Heart left ventricle (tissue), 16 donors: ENCODE measurements at places on chromosomes 11 and 22. TPM values are rescaled to one million over a fixed set of nuclear protein-coding genes. Genes with fewer than 3 reads are reported as not detected.
A peak's percentile ranks its signal among the peaks of the same experiment; 100 is the strongest.

GRCh38 chr11:9028581-9028980 lies 24.8 kb upstream of the NRIP3 start:
- DNase-seq: no peak

DNA sequence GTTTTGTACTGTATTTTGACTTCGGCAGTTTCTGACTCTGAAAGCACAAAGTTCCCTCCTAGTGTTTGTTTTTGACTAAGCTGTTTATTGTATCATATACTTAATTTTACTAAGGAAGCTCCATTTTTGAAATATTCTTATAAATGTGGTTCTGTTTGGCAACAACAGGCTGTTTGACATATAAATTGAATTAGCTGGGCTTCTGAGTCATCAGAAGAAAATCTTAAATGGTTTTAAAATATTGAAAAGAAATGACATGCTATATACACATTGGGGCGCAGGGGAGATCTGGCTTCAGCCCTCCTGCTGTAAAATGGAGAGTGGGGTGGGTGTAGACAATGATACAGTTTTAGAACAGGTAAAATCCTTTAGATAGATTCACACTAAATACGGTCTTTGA lies 38.6 kb downstream of the SHISA8 start:
- DNase-seq: no peak

GRCh38 chr11:120239713-120240640 lies at the start of gene POU2F3:
TSS of gene POU2F3 (plus strand) at chr11:120240140. CDS start at chr11:120240344, 204 bp downstream.
- no peak for DNase-seq

- no peak for DNase-seq
Observed at GRCh38 chr22:40322021-40322420, 24.3 kb upstream of the ADSL start.

DNA sequence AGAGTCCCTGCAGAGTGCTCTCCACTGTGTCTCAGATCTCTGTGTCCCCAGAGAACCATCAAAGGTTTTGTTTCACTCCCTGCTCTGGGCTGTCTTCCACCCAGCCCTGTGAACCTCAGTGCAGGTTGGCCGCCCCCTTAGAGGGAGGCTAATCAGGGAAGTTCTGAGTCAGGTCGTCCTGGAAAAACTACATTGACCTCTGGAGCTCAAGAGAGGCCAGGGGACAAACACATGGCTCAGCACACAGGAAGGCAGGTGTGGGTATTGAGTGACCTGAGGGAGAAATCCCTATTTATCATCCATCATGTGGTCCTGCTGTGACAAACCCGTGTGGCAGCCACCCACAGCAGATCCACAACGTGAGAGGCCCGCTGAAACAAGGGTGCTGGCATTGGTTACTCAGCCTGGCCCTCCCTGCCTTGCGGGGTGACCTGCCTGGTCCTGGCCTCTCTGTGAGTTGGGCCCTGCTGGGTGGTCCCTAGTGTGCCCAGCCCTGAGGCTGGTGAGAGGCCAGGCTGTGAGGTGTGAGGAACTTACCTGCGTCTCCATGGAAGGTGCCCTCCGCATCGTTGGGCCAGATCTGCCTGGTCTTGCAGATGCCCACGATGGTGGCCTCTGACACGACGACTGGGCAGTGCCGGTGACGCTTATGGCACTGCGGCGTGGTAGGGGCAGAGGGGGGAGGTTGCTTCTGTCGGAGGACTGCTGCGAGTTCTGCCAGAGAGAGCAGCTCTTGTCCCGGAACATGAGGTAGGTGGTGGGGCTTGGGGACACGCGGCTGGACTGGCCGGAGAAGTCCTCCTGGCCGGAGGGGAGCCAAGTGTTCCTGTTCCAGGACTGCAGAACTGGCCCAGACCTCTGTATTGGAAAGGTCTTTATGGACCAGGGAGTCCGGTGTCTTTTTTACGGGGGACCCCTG lies 669 bp upstream of the BCR start:
- DNase-seq: peak; percentile 59

DNA sequence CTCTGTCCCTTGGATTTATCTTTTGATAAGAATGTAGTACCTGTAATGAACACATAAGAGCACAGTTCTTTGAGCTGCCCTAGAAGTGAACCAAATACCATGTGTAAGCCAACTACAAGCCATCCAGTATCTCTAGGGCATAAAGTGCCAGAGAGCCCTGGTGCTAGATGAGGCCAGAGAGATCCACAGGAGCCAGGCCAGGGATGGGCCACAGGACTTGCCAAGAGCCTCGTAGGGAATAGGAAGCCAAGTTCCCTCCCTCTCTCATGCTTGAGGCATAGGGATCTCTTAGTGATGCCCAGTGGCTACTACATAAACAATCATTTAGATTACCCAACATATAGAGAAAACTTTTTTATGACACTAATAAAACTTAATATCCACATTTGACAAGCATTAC lies 64.8 kb upstream of the FAR1 start:
- no peak for DNase-seq

- DNase-seq: no peak
Observed at GRCh38 chr11:17224727-17225126, 16.9 kb upstream of the PIK3C2A start.

- no peak for DNase-seq
Observed at GRCh38 chr11:83895516-83895915, 609.3 kb upstream of the CCDC90B start.

- DNase-seq: no peak
Observed at GRCh38 chr22:46773076-46773475, 10.6 kb downstream of the TBC1D22A start.

- DNase-seq: no peak
Observed at GRCh38 chr11:122214567-122214966, 98.6 kb upstream of the BLID start.

DNA sequence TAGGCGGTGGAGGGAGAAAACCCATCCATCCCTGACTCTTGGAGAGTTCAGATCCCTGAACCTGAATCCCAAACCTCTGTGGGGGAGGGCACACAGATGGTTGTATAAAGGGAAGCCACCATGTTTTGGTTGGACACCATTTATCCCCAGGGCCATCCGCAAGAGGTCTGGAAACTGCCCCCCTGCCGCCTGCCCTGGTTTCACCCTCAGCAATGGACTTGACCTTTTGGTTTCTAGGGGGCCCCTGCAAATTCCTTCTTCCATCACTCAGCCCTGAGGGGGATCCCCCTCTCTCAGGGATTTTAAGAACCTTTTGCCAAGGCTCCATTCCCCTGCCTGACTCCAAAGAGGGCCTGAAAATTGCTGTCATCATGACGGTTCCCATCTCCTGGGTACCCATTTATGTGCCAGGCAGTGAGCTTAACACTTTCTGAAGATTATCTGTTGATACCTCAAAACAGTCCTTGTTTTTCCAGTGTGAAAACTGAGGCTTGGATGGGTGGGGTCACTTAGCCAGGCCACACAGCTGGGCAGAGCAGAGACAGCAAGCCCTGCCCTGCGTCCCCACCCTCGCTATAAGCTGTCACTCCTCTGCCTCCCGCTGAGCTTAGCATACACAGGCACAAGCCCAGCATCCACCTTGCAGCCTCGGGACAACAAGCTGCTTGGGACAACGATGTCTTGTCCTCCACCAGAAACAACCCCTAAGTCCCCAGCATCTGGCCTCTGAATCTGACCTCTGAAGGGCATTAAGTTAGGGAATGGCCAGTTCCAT lies 33.2 kb upstream of the CRYBB3 start:
- no peak for DNase-seq

Gene POLR3H
- 18.3 TPM for total RNA-seq

Gene SCARF2
- 10.1 TPM for total RNA-seq

Gene PDGFD
- 18.9 TPM for total RNA-seq

DNA sequence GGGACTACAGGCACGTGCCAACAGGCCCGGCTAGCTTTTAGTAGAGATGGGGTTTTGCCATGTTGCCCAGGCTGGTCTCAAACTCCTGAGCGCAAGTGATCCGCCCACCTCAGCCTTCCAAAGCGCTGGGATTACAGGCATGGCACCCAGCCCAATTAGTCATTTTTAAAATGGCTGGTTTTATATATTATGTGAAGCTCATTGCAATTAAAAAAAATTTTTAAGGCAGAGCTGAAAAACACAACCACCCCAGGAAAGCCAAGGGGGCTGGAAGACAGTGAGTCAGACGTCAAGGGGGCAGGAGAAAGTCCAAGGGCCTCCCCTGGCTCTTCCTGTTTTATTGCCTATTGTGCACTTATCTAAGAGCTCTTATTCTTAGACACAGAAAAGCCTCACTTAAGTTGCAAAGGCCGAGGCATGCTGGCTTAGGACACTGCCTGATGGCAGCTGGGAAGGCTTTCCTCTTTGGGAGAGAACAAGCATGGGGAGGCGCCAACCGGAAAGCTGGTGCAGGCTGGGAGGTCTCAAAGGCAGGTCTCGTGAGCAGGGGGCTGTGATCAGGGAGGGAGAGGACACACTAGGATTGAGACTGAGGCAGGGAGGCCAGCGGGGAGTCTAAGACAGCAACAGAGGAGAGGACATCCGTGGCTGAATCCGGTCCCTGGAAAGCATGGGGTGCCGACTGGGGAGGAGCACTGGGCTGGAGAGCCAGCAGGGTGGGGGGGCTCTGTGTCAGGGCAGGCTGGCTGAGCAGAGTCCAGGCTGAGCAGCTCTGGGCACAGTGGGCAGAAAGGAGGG lies 11.1 kb upstream of the OSM start:
- no peak for DNase-seq

- DNase-seq: no peak
Observed at GRCh38 chr11:45766469-45766868, 38.5 kb upstream of the SLC35C1 start.

DNA sequence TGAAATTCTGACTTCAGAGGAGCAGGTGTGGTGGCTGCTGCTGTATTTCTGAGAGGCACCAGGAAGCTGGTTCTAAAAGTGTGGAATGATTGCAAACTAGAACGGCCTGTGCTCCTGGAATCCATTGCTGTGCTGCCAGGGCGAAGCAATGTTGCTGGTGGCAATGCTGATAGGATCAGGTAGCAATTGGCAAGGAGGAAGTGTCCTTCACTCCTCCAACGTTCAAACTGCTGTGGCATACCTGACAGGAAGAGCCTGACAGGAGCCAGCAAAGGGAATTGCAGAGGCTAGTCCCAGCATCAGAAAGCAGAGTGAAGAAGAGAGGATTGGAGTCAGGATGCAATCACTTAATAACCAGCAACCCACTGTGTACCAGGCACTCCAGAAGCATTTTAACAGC lies 118.2 kb downstream of the FAR1 start:
- no peak for DNase-seq

GRCh38 chr11:122850076-122850631 lies 11.9 kb downstream of the CRTAM start:
- no peak for DNase-seq

Gene CTSW
- total RNA-seq: 0.91 TPM

DNA sequence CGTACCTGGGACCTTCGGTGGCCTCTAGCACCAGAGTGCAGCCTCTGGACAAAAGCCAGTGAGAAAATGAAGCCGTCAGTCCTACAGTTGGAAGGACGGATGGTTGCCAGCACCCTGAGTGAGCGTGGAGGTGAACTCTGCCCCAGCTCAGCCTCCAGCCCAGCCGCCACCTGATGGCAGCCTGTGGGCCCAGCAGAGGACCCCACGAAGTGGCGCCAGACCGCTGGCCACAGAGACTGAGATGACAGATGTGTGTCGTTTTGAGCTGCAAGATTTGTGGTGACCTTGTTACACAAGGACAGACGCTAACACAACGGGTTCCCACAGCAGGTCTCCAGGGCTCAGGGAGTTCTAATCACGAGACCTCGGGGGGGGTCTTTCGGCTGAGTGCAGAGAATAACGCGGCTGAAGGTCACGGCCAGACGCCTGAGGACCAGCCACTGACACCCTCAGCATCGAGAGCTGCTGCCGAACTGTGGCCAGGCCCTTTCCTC lies 75.0 kb downstream of the BRD1 start:
- no peak for DNase-seq

DNA sequence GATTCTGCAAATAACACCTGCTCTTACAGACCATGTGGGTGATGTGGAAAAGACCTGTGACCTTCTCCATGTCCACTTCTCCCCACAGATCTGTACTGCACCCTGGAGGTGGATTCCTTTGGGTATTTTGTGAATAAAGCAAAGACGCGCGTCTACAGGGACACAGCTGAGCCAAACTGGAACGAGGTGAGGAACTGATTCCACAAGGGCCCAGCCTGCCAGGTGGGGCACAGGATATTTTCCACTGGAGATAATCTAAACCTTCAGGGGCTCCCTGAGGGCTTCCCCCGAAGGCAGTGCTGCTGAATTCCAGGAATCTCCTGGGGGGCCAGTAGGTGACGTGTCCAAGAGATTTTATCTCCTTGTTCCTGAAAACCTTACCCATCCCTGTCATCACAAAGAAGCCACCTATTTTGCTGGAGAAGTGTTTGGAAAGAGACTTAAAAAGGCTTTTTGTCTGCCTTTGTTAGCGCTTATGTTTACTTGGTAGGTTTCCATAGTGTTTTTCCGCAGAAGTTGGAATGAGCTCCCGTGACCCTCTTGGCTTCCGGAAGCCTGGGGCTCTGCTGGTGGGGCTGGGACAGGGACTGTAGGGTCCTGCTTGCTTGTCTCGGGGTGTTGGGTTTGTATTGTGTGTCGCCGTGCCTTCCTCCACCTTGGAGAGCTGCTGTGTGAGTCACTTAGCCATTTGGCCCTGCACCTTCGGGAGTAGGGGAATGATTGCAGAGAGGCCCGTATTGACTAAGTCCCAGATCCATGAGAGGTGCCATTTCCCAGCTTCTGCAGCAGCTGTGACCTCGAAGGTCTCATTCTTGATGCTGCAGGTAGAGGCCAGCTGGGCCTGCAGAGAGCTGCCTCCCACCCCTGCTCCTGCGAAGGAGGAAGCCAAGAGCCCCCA lies 112.4 kb downstream of the BCR start:
- no peak for DNase-seq

Gene API5
- 37.2 TPM for total RNA-seq

- no peak for DNase-seq
Observed at GRCh38 chr11:70398834-70399680, 728 bp downstream of the CTTN start.

DNA sequence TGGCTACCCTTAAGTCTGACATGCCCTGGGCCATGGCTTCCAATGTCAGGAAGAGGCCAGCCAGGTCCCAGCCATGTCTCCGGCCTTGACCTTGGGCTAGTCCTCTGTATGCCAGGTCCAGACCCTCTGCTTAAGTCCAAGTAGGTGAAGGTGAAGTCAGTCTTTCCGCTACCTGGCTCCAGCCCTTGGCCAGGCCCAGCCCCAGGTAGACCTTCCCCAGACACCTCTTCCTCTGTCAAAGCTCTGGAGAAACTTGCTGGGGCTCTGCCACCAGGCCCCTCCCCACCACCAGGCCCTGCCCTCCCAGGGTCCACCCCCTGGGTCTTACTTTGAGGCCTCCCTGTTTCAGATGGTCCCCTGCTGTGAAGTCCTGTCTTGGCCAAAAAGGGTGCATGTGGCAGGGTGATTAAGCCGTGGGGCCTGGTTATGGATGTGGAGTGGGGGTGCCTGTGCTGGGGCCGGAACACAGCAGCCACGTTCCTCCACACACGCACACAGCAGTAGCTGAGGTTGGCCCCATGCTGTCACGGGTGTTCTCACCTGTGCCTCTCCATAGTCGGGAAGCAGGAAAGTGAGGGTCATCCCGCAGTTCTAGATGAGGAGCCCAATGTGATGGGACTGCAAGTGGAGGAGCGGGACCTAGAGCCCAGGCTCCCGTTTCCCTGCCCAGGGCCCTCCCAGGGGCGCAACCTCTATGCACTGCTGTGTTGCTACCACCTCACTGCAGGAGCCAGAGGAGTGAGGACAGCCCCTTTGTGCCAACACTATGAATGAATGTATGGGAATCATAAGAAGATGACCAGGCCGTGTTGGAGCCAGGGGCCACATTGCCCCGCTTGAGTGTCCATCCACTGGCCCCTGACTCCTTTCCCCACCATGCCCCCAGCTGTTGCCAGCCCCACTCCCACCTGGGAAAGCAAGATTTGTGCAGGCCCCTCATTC lies 72.2 kb downstream of the LINC01488 start:
- no peak for DNase-seq

Gene CHRM1
- total RNA-seq: not detected

Gene KRTAP5-11
- not detected for total RNA-seq
